ENCODE measurements at places on chromosomes 6 and 20.

DNA sequence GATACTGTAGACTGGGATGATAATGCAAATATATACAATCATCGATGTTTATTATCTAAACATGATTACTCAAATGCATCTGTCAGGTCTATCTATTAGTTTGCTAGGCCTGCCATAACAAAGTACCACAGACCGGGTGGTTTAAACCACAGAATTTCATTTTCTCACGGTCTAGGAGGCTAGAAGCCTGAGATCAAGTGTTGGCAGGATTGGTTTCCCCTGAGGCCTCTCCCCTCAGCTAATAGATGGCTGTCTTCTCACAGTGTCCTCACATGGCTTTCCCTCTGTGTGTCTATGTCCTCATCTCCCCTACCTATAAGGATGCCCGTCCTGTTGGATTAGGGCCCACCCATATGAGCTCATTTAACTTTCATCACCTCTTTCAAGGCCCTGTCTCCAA is 512.6 kb upstream of the SLC35B3 start:
- no peak for DNase-seq

- DNase-seq: peak; percentile 50
Observed at GRCh38 chr6:11277275-11278206, 45.1 kb upstream of the NEDD9 start.

DNA sequence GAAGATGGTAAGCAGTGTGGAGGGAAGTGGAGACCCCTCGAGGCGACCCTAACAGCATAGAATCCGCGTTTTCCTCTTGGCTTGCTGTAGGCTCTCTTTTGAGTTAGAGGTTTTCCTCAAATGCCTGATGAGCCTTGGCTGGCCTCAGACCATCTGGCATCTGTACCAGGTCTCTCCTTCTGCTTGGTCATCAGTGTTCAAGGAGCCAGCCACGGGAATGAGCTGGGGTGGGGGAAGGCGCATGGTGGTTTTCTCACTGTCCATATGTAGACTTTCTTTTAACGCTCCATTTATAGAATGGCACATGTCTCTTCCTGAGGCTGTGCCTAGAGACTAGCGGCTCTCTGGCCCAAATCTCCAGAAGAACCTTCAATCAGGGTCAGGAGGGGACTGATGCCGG is 8.1 kb upstream of the GUCA1A start:
- DNase-seq: no peak

- no peak for DNase-seq
Observed at GRCh38 chr6:92399911-92400310, 1019.4 kb downstream of the EPHA7 start.

GRCh38 chr6:84123186-84123585 is 89.6 kb downstream of the MRAP2 start:
- DNase-seq: no peak

- no peak for DNase-seq
Observed at GRCh38 chr20:2244993-2245392, 50.8 kb upstream of the TGM3 start.

DNA sequence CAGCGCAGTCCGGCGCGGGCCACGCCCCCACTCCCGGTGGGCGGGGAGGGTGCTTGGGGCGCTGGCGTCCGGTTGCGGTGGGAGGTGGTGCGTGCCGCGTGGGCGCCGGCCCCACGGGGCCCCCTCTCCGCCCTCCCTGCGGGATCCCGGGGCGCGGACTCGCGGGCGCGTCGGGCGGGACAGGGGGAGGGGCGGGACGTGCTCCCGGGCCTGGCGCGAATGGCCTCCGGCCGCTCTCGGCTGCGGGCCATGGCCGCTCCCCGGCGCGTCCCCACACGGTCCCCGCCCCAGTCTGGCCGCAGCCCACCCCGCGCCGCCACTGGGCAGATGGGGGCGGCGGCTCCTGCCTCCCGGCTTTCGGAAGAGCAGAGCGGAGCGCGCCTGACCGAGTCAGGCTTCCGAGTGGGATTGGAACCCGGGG is 771 bp upstream of the PPP1R3G start:
- no peak for DNase-seq

GRCh38 chr6:2117447-2117846 is 128.0 kb downstream of the GMDS start:
- no peak for DNase-seq

DNA sequence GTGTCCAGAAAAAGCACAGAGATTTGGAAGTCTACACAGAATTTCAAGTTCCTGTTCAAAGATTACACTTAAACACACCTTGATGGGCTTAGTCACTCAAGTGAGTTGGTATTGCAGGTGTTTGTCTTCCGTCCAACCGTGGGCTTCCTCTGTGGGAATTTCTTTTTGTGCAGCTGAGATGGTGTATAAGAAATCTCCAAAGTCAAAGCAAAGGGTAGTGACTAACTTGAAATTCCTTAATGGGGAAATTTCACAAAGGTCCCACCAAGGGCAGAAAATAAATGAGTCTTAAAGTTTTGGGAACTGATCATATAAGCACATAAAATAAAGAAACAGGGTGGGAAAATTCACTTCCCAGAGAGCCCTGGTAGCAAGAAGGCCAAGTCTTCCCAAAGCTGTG is 102.0 kb upstream of the TNFAIP3 start:
- DNase-seq: no peak

GRCh38 chr20:7094438-7094997 is 327.0 kb downstream of the BMP2 start:
- peak; percentile 20 for DNase-seq

DNA sequence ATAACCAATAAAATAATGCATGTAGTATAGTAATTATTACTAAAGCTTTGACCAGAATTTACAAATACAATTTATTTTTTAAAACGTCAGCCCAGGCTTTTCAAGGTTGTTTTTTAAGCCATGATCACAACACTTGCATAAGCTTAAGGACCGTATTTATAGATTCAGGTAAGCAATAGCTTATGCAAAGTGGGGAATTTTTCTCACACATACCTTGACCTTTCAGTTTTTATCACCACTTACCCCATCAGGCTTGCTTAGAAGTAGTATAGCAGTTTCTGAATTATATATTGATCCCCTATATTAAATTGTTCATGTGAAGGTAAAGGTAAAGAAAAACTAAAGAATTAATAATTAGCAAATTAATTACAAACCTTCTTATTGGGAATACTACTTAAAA is 232.3 kb upstream of the FKBP1C start:
- DNase-seq: no peak

DNA sequence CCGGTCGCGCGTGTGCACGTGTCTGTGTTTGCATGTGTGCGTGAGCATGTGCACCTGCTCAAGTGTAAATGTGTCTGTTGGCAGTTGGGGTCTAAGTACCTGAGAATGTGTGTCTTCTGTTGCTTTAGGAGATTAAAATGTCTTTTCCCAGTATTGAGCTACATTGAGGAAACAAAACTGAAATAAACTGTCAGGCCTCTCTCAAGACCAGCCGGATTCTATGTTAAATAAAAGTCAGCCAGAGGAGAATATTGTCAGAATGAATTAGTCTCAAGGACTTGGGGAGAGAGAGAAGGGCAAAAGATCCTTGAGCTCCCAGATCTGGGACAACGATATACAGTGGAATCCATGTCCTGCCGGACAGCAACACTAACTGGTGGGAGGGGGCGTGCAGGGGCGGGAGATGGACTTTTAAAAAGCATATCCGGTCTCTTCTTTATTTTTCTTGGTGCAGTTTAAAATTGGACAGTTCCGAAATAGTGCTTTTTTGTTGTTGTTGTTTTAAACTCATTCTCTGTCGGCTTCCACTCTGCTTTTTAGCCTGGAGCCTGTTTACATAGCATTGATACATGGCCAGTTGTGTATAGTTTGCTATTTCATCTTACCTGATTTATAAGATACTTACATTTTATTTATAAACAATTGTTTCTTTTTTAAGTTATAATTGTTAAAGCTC is 3.3 kb upstream of the TBX18 start:
- DNase-seq: no peak

- no peak for DNase-seq
Observed at GRCh38 chr20:48329031-48329615, 498.7 kb downstream of the PREX1 start.

DNA sequence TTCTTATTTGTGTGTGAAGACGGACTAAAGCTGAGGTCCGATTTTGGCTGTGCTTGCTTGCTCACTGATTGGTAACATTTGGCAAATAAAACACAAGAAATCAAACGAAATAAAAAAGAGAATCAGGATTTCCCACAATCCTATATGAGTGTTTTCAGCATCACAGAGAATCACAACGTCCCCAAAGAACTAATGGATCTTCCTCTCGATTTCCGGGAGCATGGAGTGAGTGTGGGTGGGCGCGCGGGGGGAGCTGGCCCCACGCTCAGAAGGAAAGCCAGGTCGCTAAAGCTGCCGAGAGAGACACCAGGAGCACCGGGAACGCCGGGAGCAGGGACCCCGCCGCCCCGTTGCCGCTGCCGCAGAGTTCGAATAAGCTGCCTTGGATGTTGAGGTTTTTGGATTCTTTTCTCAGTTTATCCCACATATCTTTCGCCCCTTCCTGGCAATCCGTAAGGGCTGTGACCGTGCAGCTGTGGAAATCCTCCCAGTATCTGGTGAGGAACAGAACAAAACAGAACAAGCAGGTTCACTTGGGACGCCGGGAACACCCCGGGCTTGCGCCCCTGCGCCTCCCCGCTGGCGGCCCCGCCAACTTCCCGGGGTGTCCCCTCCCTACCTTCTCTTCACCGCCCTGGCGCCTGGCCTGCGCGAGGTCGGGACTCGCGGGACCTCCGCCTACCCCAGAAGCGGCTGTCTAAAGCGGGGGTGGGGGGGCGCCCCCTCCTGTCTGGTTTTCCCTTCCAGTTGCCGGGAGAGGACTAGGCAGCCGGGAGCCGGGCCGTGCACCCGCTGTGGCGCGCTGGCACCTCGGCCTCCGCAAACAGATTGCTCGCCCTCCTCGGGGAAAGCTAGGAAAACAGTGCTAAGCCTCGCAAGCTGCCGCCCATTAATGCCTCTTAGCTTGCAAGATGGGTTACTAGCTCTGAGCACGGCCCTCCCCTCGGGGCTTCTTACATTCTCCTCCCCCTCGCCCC is 7.7 kb downstream of the NRN1 start:
- no peak for DNase-seq

GRCh38 chr6:122872311-122872710 is 83.3 kb downstream of the SMPDL3A start:
- DNase-seq: no peak

DNA sequence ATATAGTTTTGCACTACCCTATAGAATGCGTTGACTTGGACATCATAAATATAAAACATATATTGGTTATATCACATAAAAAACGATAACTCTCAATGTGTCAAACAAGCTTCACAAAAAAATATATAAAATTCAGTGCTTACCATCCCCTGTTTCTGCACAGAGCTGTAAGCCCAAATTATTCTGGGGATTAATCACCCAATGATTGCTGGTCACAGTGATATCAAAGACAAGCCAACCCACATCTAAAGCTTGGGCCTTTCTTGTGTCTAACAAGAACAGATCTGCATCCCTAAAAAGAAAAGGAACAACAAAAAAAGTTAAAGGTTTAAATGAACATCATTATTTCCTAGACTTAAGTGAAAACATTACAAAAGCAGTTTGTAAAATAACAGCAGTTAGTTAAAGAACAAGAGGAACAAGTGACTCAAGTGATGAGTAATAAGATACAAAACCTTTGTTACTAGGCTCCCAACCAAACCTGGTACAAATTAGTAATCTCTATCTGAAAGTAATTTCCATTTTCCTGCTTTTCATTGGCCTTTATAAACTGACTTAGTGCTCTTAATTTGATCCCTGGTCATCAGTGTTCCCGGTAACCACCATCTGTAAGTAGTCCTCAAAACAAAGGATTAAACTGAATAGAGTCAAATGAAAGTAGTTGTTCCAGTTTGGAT is 81.1 kb downstream of the BMP5 start:
- peak; percentile 8 for DNase-seq

DNA sequence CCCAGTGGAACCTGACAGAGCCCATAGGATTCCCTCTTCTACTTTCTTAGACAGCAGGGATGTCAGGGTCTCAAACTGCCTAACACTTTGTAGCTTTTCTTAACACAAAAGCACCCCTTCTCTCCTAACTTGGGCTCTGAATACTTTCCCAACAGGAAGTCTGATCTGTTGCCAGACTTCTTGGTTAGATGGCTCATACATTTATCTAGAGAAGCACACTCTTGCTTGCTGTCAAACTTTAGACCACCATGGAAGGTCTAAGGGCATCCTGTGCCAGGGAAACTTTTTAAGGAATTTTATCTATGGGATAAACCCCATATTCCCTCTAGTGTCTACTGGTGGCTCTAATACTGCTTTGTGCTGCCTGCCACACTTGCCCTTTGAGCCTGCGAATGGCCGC is 3.3 kb upstream of the C6orf136 start:
- no peak for DNase-seq

- DNase-seq: no peak
Observed at GRCh38 chr6:169233181-169233580, 20.5 kb downstream of the THBS2 start.

DNA sequence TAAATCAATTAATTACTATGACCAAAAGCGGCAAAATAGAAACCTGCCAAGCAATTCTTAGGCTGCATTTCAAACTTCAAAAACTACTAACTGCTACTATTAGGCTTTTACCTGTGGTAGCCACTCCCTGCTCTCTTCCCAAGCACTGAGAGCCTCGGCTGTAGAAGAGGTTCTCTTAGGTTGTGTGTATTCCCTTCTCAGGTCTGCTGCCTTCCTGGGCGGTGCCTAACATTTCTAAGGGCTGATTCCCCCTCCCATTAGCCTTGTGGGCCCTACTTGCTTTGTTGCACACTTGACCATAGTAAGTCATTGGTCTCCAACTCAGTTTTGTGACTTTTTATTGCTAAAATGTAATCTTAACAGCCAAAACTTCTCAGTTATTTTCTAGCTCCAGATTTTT is 146.1 kb upstream of the C6orf118 start:
- DNase-seq: no peak

DNA sequence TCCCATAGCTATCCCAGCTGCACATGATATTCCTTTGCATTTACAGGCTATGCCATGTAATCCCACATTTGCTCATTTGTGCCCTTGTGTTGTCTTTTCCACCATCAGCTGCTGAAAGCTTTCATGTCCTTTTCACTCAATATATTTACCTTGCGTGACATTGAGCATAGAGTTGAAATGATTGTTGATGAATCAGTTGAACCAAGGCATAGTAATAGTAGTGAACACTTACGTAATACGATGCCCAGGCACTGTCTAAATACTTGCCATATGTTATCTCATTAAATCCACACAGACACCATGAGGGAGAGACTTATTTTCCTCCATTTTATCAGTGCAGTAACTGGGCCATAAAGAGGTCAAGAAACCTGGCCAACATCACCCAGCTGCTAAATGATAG is 13.1 kb downstream of the RNF8 start:
- no peak for DNase-seq

- no peak for DNase-seq
Observed at GRCh38 chr6:273551-274058, 18.7 kb upstream of the DUSP22 start.

GRCh38 chr20:51010043-51010365 is 12.9 kb downstream of the KCNG1 start:
- DNase-seq: no peak

DNA sequence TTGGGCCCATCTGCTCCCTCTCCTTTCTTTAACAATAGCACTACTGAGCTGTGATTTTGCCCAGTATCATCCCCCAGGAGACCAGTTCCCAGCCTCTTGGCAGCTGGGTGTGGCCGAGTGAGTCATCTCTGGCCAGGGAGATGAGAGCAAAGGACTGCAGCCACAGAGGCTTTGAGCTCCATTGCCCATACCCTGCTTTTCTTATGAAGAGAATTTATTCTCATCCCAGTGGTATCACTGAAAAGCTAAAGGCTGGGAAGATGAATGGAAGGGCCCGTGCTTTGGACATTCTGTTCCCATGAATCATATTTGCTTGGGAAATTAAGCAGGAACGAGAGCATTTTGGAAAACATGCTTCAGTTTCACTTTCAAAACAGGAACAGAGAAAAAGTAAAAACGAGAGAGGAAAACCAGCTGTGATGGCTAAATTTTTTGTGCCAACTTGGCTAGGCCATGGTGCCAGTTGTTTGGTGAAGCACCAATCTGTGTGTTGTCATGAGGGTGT is 14.9 kb downstream of the CST3 start:
- no peak for DNase-seq
